DMS79 (cell line): ENCODE measurements at places on chromosomes 13 and 19.

DNA sequence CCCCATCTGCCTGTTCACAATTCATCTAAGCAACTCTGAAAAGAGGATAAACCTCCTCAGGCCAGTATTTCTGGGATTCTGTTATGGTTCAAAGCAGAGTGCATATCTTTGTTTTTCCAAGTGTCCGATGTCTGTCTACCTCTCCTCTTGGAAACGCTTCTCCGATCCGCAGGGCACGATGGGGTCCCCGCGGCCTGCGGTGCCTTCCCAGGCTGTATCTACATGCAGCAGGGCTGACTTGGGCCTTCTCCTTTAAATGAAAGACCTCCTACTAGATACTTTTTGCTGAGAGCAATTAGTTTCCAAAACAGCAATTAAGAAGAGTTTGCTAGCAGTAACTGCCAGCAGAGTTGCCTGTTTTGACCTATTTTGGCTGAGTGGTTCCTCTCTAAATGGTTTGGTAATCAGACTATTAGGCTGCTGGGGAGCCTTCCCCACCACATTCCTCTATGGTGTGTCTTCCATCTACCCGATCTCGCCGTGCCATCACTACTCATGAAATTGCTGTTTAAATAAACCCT lies 23.5 kb downstream of the COL4A2 start:
- DNase-seq: no peak

- no peak for DNase-seq
Observed at GRCh38 chr13:30581582-30581981, 36.1 kb upstream of the USPL1 start.

DNA sequence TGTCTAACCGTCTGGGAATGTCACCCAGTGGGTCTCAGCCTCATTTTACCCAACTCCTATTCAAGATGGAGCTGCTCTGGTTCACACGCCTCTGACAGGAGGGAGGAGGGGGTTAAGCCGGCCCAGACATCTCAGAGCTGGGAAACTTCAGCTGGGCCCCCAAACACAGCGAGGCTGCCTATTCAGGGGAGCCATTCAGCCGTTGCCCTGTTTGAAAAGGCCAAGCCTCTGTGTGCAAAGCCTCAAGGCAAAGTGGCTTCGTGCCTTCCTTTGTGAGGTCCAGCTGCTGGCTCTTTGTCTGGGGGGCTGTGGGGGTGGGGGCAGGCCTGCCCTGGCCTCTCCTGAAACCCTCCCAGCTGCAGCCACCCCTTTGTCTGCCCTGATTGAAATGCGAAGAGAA lies 147.4 kb downstream of the PTPRS start:
- no peak for DNase-seq

GRCh38 chr19:49492573-49493405 lies 3.4 kb upstream of the RPS11 start:
- DNase-seq: no peak

GRCh38 chr13:88339271-88339741 lies 668.1 kb downstream of the SLITRK5 start:
- no peak for DNase-seq

- no peak for DNase-seq
Observed at GRCh38 chr13:79724348-79725103, 243.6 kb downstream of the NDFIP2 start.
